ENCODE measurements at places on chromosomes 4 and X.

DNA sequence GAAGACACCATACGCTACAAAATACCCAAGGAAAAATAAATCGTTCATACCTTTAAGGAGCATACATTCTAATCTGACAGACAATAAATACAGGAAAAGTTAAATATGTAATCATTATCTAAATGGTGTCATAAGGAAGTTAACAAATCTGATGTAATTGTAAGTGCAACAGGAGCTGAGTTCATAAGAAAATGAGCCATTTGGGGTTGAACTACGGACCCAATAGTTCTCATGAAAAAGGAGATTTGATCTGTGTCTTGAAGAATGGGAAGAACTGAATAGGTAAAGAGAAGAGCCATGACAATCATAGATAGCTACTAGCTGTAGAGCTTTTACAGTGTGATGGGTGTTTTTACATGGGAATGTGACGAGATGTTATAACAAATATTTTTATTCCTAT lies 175.6 kb downstream of the ANKRD50 start:
- DNase-seq: no peak

DNA sequence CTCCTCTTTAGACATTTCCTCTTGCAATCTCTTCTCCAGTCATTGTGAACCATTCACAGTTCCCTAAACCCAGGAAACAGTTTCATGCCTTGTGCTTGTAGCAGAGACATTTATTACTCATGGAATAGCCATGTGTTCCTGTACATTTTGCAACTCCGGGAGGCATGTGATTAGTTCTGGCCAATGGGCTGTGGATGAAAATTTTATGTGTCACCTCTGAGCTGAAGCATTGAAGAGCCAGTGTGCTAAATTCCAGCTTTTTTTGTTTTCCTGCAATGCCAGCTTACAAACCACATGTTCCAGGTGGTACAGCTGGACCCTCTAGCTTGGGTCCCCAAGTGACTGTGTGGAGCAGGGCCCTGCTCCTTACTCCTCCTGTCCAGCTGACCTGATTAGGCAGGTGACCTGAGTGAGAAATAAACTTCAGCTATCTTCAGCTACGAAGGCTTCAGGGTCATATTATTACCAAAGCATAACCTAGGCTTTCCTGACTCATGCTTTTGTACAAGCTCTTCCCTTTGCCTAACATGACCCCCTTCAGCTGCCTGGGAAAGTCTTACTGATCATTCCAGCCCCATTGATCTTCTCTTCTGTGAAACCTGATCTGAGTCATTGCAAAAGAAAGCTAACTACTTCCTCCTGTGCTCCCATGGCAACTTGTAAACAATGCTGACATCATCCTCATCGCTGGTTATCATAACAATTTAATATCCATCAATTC lies 200.4 kb downstream of the PTTG2 start:
- DNase-seq: peak; percentile 38

GRCh38 chrX:9785944-9786797 lies at the start of gene SHROOM2:
Gene SHROOM2 (plus strand): TSS chrX:9786429. CDS start chrX:9786546, 117 bp downstream.
- DNase-seq: no peak

GRCh38 chr4:73902817-73903547 lies 33.8 kb downstream of the CXCL1 start:
- DNase-seq: no peak

- DNase-seq: no peak
Measured at GRCh38 chrX:10171249-10171648, 14.5 kb downstream of the CLCN4 start.

GRCh38 chr4:1096841-1097240 lies 16.5 kb downstream of the RNF212 start:
- no peak for DNase-seq

- DNase-seq: no peak
Measured at GRCh38 chr4:8542776-8543525, 37.2 kb upstream of the GPR78 start.

- no peak for DNase-seq
Measured at GRCh38 chrX:150062292-150063137, 124.2 kb upstream of the EOLA2 start.

DNA sequence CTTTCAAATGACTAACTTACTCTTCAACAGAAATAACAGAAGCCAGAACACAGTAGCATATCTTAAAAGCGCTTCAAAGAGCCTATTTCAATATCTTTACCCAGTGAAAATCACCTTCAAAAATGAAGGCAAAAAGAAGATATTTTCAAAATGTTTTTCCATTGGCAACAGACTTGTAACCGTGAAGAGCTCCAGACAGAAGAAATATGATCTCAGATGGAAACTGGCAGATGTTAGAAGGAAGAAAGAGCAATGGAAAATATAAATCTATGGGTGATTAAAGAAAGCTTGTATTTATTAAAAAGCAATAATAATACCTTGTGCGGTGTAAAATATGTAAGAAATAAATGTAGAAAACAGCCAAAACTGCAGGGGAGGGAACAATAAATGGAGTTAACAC lies 35.7 kb downstream of the PRKG2 start:
- no peak for DNase-seq

DNA sequence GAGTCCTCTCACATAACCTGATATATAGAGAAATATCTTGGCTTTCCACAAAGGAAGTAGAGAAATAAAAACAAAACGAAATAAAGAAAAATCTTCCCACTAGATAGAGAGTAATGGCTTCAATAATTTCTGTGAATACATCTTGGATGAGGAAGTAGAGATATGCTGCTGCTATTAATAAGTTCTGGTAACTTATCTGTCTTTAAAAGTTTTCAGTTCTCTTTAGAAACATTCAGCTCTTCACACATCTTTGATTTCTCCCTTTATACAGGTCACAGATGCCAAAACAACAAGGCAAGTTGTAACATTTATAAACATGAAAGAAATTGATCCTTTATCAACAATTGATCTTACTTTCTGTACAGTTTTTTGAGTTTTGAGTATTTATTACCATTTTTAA lies 615.8 kb downstream of the TRAM1L1 start:
- DNase-seq: no peak

- no peak for DNase-seq
Measured at GRCh38 chr4:22593933-22594332, 78.1 kb upstream of the ADGRA3 start.

- no peak for DNase-seq
Measured at GRCh38 chr4:169361756-169362155, 91.0 kb upstream of the SH3RF1 start.

GRCh38 chr4:84733343-84734033 lies 150.6 kb downstream of the CDS1 start:
- no peak for DNase-seq

GRCh38 chr4:147110473-147111367 lies 165.1 kb upstream of the TTC29 start:
- DNase-seq: no peak

DNA sequence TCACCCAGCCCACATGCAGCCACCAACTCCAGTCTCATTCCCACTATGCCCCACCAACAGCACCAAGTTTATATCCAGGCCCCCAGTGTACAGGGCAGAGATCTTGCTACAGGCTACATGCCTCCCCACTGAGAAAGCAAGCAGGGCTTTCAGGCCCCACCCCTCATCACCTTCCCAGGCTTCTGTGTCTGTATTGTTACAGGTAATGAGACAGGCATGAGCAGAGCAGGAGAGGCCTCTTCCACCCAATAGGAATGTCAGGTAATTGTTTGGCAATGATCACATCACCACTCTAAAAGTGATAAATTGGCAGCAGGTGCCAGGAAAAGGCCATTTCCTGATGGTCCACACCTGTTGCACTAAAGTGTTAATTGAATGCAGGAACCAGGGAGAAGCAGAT lies 102.5 kb downstream of the ZNF518B start:
- peak; percentile 84 for DNase-seq

GRCh38 chr4:5711479-5712184 lies 631 bp downstream of the EVC start:
- no peak for DNase-seq

GRCh38 chrX:22247169-22247568 lies 25.5 kb upstream of the CBLL2 start:
- no peak for DNase-seq

DNA sequence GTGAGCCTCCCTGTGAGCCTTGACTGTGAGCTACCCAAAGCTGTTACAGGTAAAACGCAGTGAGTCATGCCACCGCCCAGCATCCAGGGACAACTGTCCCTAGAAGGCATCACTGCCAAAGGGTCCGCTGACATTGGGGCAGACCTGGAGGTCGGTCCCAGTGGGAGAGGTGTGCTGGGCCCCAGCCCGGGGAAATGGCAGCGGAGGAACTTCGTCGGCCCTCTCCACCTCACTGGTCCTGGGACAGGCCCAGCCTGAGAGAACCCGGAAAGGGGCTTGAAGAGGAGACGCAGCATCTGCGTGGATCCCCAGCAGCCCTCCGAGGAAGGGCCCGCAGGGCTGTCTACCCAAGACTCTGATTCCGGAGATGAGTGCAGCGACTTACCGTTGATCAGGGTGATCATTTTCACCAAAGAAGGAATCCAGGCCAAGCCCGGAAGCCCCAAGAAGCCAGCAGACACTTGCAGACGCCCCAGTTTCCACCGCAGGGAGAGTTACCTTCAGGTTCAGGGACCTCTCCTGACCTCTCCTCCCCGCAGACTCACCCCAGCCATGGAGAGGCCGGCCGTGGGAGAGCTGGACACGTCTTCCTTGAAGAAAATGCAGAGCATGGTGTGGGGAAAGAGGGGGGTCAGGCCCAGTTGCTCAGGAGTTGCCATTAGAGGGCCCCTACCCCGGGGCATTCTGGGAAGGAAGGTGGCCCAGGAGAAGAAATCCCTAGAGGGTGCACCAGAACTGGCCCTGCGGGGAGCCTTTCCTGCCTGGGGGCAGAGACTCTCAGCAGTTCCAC lies 51.2 kb downstream of the CXorf49B start:
- DNase-seq: no peak

GRCh38 chrX:22134681-22135080 lies 102.6 kb downstream of the PHEX start:
- no peak for DNase-seq

GRCh38 chr4:78544678-78545077 lies 6.9 kb upstream of the ANXA3 start:
- no peak for DNase-seq

GRCh38 chrX:69387567-69388487 lies 116.3 kb upstream of the NALF2 start:
- peak; percentile 5 for DNase-seq

DNA sequence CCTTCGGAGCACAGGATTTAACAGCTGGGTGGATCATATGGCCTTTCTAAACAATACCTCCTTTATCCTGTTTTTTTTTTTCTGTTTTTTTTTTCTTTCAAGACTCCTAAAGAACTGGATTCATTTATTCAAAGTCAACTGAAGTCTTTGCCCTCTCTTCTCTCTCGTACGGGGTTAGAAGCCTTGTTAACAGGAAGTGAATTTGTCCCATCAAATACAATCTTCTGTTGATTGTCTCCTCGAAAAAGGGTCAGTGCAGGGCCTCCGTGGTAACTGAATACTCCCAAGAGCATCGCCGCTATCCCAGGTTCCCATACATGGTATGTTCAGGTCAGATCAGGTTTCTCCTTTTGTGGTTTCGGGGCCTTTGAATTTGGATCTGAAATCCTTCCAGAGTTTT lies 1.8 kb upstream of the TMEM128 start:
- no peak for DNase-seq

DNA sequence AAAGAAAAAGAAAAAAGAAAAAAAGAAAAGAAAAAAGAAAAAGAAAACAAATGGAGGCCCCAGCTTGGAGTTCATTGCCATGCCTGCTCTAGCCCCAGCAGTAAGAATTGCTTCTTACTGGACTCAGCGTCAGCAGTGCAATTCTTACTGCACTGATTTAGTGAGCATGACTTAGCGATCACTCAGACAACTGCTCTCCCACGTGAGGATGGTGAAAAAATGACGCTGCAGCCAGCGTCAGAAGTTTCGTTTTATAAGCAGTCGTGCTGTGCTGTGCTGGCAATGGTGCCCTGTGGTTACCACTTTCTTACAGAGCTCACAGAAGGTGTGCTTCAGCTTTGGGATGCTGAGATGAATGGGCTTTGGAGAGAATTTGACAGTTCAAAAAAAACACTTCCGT lies 68.3 kb upstream of the DDX3X start:
- no peak for DNase-seq

- no peak for DNase-seq
Measured at GRCh38 chr4:94325835-94326234, 16.8 kb downstream of the HPGDS start.

GRCh38 chrX:135304741-135305140 lies 4.5 kb upstream of the ETDC start:
- DNase-seq: no peak

GRCh38 chrX:10017872-10018271 lies 50.7 kb downstream of the CLDN34 start:
- no peak for DNase-seq

DNA sequence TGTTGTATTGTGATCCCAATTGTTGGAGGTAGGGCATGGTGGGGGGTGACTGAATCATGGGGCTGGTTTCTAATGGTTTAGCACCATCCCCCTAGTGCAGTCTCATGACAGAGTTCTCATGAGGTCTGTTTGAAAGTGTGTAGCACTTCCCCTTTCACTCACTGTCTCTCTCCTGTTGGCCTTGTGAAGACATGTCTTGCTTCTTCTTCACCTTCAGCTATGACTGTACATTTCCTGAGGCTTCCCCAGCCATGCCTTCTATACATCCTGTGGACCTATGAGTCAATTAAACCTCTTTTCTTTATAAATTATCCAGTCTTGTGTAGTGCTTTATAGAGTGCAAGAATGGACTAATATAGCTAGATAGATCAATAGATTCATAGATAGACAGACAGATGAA lies 230.0 kb downstream of the MAGEE1 start:
- DNase-seq: no peak

DNA sequence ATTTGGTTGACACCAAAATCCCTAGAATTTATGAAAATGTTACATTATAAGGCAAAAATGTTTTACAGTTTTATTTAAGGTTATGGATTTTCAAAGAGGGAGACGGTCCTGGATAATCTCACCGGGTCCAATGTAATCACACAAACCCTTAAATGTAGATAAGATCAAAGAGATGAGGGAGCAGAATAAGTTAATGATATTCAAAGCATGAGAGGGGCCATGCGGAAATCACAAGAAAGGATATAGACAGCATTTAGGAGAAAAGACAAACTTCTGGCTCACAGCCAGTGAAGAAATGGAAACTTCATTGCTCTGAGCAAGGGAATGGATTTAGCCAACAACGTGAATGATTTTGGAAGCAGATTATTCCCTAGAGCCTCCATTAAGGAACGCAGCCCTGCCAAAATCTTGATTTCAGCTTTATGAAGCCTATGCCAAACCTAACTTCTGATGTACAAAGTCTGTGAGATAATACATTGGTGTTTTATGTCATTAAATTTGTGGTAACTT lies 684.4 kb upstream of the GNPDA2 start:
- no peak for DNase-seq

DNA sequence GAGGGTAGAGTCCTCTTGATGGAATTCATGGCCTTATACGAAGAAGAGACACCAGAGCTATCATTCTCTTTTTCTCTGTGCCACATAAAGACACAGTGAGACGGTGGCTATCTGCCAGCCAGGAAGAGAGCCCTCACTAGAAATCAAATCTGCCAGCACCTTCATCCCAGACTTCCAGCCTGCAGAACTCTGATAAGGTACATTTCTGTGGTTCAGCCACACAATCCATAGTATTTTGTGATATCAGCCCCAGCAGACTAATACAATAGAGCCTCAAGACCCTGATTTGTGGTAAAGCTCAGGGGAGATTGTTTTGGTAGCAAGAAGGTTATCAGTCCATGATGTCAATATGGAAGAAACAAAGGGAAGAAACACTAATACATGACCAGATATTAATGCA lies 1213.2 kb downstream of the NLGN4X start:
- DNase-seq: no peak
